ELR (cell line): ENCODE measurements at places on chromosomes 3 and 15.
A peak's percentile ranks its signal among the peaks of the same experiment; 100 is the strongest.

DNA sequence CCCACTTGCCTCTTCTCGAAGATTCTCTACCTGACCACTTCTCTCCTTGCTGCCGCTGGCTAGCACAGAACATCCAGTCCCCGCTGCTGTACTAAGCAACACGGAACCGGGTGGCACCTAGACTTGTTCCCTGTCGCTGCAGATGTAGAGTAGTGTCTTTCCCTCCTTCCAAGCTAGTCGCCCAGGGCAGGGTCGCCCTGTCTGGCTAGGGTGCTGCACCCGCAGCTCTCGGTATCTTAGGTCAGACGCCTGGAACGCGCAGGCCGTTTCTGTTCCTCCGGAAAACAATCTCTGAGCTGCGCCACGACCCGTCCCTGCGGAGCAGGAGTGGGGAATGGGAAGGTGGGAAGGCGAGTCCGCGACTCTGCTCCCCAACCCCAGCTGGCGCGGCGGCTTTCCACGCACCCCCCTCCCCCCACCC is 758 bp upstream of the SNX33 start:
- no peak for DNase-seq

DNA sequence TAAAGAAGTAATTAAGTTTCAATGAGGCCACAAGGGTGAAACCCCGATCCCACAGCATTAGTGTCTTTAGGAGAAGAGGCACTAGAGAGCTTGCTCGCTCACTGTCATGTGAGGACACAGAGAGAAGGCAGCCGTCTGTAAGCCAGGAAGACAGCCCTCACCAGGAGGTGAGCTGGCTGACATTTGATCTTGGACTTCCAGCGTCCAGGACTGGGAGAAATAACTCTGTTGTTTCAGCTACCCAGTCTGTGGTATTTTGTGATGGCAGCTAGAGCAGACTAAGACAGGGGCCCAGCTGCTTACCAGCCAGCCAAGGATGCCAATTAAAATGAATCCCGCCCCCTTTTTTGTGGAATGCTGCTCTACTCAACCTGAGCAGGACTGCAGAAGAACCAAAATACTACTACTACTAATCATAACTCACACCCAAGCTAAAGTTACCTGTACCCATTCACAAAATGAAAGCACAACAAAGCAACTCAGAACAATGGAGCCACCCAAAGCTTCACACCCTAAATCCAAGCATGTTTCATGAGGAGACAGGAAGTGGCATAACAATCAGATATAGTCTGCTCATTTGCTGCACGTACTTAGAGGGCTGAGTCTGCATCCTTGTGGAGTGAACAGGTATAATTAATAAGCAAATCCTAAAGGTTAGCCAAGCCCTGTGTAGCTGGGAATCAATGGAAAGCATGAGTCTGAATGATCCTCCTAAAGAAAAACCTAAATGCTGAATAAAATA is 35.6 kb upstream of the RHCG start:
- DNase-seq, result peak; percentile 22

- peak; percentile 87 for DNase-seq
Observed at GRCh38 chr3:194333212-194333980, 17.7 kb downstream of the CPN2 start.

DNA sequence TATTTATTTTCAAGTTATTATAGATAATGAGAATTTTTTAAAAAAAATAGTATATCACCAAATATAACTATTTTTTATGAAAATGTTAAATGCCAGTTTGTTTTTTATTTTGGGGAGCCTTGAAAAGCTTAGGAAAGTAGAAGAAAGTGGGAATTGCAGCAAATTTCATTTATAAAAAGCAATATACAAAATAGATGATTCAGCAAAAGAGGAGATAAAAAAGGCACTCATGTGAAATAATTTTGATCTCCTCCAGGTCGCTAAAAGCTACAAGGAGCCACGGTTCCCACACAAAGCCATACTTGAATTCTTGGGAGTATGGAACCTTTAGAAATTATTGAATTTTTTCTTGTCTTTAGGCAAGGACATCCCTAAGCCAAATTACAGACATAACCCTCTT is 625.0 kb upstream of the SGO1 start:
- DNase-seq, result no peak
